Naive B cell (primary cell): ENCODE measurements at places on chromosomes 3 and 15. TPM values are rescaled to one million over a fixed set of nuclear protein-coding genes. Genes with fewer than 3 reads are reported as not detected.

GRCh38 chr3:150248116-150248887 is 159.8 kb upstream of the TSC22D2 start:
- no peak overlapping the region for H3K4me3 ChIP-seq
- DNase-seq, result no peak
- peaks cover 32% of the 10 kb centered on the region for H3K27me3 ChIP-seq
- H3K27ac ChIP-seq, result no peak overlapping the region
- H3K36me3 ChIP-seq, result no peaks in the 10 kb centered on the region

DNA sequence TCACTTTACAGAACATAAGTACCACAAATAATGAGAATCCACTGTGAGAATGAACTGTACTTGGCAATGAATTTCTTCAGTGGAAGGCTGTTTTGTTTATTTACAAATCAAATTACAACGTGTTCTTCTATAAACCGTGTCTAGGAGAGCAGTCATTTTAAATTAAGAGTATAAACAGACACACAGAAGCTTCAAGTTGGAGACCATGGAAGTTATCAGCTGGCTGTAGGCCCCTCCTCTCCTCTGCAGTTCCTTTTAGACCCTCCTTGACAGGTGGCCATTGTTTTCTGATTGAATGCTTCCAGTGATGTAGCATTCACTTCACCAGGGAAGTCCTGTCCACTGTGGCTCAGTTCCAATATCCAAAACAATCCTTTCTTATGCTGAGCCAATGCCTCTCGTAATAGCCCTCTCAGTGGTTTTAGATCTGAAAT is 7.3 kb upstream of the MAPK6 start:
- no peaks in the 10 kb centered on the region for H3K27me3 ChIP-seq
- no peak overlapping the region for H3K4me3 ChIP-seq
- no peak for DNase-seq

GRCh38 chr15:101182215-101182614 is 69.6 kb downstream of the CHSY1 start:
- no peak overlapping the region for H3K27ac ChIP-seq
- H3K4me3 ChIP-seq, result no peak overlapping the region
- no peaks in the 10 kb centered on the region for H3K27me3 ChIP-seq
- DNase-seq, result no peak

C3orf85 gene
- polyA plus RNA-seq, result not detected

DPH6 gene
- 27.8 TPM for polyA plus RNA-seq

PLSCR5 gene
- not detected for polyA plus RNA-seq

TF gene
- not detected for polyA plus RNA-seq
